Activated CD4-positive, alpha-beta T cell treated with anti-CD3 and anti-CD28 coated beads, Interleukin-2, amount 50 U/mL, for 16 hours (primary cell): ENCODE measurements at places on chromosomes 3 and 15.

- no peak for DNase-seq
These were observed 372.5 kb downstream of the TBL1XR1 start for GRCh38 chr3:176824811-176825210.

- DNase-seq, result no peak
These were observed 10.9 kb downstream of the TM6SF1 start for GRCh38 chr15:83118291-83118827.

DNA sequence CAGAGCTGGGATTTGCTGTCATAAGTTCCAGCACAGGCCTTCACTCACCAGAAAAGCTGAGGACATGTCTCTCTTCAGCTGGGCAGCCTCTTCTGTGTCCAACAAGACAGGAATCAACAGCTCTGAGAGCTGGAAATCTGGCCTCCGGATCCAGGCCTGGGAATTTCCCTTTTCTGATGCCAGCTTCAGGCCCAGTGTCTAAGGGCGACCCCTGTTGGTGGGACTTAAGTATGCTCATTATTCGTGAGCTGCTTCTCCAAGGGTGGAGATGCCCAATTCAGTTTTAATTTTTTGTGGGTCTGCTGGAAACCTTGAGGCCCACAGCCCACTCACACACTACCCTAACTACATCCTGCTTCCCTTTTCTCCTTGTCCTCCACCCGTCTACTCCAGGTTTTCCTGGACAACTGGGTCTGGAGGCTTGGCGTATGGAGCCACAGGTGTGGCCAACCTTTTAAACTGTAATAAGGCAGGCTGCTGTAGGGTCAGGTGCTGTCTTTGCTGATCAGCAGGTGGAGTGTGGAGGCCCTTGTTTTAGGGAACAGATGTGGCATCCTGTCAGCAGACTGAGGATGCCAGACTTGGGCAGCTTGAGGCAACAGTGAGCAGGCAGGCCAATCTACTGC, 2.6 kb upstream of the CEMIP start:
- peak; percentile 66 for DNase-seq

DNA sequence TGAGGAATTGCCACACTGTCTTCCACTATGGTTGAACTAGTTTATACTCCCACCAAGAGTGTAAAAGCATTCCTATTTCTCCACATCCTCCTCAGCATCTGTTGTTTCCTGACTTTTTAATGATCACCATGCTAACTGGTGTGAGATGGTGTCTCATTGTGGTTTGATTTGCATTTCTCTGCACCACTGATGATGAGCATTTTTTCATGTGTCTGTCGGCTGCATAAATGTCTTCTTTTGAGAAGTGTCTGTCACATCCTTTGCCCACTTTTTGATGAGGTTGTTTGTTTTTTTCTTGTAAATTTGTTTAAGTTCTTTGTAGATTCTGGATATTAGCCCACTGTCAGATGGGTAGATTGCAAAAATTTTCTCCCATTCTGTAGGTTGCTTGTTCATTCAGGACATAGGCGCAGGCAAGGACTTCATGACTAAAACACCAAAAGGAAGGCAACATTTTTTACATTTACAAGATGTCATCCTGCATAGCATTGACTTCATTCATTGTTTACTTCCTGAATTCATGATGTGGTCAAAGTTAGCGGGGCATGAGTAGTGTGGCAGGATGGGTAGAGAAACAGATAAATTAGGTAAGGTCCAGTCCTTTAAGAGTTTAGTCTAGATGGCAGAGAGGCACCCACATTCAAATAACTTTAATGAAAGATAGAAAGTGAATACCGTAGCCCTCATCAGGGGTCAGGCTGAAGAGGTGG, 45.1 kb upstream of the LPP start:
- DNase-seq, result no peak

- no peak for DNase-seq
These were observed 599.0 kb downstream of the MAGI1 start for GRCh38 chr3:65439641-65440284.

DNA sequence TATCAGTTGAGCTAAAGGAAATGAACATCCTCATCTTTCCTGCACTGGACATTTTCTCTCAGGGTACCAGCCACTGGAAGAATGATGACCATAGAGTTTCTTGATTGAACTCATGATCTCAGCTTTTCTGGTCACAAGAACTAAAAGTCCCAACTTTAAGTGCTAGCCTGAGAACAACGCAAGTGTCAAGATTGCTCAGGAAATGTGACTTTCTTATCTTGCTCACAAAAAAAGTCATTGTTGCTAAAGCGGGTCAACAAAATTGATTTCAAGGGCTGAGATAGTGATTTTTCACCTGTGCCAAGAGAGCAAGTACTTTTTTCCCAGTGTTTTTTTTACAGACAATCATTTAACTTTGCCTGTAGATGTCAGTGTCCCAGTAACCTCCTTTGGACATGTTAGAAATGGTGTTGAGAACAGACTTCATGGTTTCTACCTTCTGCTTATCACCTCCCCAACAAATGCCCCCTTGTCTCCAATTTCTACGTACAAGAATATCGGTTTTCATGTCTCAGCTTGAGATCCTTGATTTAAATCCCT, 125.9 kb downstream of the SEMA6D start:
- DNase-seq, result no peak

- no peak for DNase-seq
These were observed 24.7 kb downstream of the SPATA12 start for GRCh38 chr3:57085211-57085610.

DNA sequence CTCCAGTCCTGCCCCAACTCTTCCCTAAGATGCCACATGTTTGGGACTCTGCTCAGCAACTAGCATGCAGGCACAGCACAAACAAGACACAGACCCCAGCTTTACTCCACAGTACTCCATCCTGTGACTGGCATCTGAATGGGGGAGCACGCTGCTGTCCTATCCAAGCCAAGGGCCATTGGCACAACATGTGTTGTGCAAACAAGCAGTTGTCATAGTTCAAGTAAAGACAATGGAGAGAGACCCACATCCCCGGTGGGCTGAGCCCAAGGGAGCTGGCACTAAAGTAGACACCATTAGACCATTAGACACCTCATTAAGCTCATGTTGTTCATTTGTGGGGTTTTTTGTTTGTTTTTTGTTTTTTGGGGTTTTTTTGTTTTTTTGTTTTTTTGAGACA, 132.7 kb downstream of the CHSY1 start:
- no peak for DNase-seq

DNA sequence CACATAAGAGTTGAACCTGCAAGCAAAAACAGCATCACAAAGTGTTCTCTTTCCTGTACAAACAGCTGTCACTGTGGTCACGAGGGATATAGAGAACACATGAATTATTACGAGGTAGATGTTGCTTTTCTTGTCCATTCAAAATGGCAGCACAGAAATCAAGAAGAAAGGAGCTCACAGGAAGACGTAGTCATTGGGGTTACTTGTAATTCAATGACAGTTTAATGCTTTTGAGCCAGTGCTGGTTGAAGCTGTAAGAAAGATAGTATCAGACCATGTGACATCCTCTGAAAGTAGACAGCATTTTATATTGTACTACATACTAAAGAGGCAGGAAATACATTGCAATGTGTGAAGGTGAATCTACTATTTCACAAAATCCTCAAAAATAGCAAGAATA, 140.4 kb downstream of the ABI3BP start:
- DNase-seq, result no peak

DNA sequence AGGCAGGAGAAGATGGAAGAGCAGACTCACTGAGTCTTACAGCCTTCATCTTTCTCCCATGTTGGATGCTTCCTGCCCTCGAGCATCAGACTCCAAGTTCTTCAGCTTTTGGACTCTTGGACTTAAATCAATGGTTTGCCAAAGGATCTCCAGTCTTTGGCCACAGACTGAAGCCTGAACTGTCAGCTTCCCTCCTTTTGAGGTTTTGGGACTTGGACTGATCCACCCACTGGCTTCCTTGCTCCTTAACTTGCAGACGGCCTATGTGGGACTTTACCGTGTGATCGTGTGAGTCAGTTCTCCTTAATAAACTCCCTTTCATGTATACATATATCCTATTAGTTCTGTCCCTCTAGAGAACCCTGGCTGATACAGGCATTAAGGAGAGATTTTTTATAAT, 62.4 kb upstream of the TNIK start:
- no peak for DNase-seq

DNA sequence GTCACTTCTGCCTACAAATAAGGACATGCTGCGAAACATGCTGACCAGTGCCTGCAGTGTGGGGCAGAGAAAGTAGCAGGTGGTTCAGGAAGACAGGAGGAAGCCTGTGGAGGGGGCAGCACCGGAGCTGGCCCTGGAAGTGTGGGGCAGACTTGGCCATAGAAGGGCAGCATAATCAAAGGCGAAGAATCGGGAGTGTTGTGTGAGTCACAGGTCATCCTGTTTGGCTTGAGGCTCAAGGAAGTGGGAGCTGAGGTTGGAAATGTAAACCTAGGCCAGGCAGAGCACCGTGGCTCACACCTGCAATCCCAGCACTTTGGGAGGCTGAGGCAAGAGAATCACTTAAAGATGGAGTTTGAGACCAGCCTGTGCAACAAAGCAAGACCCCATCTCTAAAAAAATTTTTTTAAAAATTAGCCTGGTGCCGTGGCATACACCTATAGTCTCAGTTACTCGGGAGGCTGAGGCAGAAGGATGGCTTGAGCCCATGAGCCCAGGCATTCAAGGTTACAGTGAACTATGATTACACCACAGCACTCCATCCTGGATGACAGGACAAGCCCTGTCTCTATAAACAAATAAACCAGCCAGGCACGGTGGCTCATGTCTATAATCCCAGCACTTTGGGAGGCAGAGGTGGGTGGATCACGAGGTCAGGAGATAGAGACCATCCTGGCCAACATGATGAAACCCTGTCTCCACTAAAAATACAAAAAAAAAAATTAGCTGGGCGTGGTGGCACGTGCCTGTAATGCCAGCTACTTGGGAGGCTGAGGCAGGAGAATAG, 54.0 kb downstream of the FAM43A start:
- DNase-seq, result no peak

GRCh38 chr15:95693917-95694316, 636.6 kb upstream of the NR2F2 start:
- no peak for DNase-seq

GRCh38 chr3:159632128-159632527, 356.5 kb upstream of the IL12A start:
- no peak for DNase-seq

- DNase-seq, result no peak
These were observed 8.8 kb downstream of the PRICKLE2 start for GRCh38 chr3:64216274-64217147.

- no peak for DNase-seq
These were observed 460.6 kb upstream of the NR2F2 start for GRCh38 chr15:95869920-95870319.

DNA sequence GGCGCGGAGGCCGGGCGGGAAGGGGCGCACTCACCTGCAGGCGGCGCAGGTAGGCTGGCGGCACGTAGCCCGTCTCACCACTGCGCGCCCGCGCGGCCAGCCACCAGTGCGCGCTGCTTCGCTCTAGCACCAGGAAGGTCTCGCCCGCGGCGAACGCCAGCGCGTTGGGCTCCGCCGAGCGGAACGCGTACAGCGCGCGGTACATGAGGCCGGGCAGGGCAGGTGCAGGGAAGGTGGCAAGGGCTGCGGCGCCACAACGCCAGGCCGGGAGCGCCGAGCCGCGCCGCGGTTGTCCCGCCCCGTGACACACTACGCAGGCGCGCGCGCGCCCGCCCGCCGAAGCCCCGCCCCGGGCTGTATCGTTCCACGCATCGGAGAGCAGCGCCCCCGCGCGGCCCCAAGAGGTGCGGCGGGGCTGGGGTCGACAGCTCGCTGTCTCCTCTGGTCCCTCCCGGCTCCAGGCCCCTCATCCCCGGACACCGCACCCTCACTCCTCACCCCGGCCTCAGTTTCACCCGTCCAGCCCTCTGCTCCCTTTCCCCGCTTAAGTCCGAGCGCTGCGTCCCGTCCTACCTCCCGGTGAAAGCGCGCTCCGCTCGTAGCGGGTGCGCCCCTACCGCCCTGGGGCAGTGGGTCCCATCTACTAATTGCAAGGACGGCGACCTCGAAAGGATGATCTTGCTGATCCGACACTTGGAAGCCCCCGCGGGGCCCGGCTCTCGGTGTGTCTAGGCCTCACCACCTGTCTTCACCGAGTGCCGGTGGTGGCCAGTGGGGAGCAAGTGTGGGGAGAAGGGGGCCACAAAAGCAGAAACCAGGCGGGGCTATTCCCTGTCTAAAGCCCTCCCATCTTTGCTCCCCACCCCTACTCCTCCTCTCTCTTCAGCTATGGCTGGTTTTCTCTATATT, at the start of gene NCKIPSD:
Gene NCKIPSD (minus strand): TSS at position 313 of the 909 bp plus-strand sequence. CDS start 108 bp downstream, at position 205.
- DNase-seq, result peak; percentile 92

DNA sequence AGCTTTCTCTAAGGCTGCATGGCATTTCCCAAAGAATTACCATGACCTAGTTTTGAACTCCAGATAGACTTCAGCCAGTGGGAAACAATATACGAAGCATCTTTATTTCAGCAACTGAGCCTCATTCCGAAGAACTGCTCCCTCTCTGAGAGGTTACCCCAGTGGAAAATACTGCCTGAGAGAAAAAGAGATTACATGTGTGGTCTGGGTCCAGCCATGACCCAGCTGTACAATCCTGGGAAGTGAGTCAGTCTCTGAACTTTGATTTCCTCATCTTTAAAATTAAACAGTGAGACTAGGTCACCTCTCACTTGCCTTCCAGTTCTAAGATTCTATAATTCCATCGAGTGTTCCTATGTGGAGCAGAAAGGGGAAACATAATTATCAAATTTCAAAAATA, 42.4 kb downstream of the TNIK start:
- DNase-seq, result no peak

DNA sequence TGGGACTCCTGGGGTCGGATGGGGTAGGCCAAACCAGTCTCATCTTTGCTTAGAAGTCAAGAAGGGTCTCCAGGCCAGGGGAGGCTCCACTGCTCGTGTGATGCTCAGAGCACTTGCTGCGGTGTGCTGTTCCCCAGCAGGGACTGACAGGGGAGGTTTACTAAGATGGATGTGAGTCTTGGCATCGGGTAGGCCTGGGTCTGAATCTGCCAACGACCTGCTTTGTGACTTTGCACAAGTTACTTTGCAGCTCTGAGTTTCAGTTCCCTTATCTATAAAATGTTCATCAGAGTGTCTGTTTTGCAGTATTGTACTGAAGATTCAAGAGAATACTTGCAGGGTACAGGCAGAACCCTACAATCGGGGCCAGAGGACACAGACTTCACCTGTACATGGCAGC, 17.3 kb upstream of the CDCP1 start:
- no peak for DNase-seq

DNA sequence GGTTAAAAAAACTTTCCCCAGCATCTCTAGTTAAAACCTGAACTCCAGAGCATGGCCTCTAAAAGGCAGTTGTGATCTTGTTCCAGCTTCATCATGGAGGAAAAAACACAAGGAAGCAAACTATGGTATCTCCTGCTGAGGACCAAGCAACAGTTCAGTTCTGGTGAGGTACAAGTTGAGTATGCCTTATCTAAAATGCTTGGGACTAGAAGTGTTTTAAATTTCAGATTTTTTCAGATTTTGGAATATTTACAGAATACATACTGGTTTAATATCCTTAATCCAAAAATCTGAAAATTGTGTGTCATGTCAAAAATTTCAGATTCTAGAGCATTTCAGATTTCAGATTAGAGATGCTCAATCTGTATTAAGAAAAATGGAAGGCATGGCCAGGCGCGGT, 9.7 kb downstream of the DBR1 start:
- no peak for DNase-seq

DNA sequence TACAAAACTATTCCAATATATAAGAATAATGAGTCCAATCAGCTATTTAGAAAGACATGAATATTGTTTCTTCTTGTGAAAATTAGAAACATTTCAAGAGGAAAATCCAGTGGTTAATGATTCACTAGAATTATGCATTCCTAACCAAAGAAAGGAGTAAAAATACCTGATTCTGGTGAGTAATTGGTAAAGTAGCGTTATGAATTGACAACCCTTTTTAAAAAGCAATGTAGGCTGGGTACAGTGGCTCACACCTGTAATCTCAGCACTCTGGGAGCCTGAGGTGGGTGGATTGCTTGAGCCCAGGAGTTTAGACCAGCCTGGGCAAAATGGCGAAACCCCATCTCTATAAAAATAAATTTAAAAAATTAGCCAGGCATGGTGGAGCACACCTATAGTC, 43.3 kb downstream of the TOPAZ1 start:
- no peak for DNase-seq
